ENCODE measurements at places on chromosomes 2 and 18.
A peak's percentile ranks its signal among the peaks of the same experiment; 100 is the strongest.

DNA sequence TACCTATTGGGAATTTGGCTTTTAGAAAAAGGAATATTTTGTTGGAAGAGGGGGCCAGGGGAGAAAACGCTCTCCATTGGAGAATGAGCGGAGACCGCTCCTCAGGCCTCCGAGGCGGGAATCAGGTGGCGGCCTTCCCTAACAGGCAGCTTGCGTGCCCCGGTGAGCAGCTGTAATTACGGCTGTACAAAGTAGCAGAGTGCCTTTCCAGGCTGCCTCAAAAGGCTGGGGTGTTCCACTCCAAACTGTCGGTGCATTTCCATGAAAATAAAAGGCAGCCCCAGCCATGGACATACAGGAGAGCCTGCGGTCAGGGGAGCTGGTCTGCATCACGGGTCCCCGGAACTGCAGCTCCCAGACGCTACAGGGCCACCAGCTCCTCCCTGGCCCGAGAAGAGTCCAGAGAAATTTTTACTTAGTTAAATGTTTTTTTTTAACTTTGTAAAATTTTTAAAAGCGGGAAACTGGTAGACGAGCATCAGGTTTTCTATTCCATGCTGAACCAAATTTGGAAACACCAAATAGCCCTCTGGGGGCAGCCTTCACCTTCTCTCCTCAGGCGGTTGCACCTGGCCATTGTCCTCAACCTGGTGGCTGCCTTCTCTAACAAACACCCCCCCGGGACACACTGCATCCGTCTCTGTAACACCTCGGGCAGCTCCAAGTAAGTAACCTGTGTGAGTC is 209.3 kb upstream of the SALL3 start:
- DNase-seq: no peak

DNA sequence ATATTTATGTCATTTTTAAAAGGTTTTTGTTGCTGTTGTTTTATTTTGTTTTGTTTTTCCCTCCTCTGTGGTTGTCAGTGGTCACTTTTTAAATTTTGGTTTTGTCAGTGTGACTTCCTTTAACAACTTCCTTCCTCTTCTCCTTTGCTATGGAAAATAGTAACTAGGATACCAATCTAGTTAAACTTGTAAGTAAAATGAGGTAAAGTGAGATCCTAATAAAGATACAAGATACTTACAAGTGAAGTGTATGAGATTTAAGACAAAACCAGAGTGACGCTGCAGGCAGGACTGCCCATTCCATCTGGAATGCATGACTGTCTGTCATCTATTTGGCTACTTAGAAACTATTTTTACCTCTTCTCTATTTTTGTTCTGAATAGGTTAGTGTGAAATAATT is 30.6 kb upstream of the CREB1 start:
- DNase-seq: no peak

- DNase-seq: no peak
Observed at GRCh38 chr18:28541276-28541930, 364.5 kb upstream of the CDH2 start.

DNA sequence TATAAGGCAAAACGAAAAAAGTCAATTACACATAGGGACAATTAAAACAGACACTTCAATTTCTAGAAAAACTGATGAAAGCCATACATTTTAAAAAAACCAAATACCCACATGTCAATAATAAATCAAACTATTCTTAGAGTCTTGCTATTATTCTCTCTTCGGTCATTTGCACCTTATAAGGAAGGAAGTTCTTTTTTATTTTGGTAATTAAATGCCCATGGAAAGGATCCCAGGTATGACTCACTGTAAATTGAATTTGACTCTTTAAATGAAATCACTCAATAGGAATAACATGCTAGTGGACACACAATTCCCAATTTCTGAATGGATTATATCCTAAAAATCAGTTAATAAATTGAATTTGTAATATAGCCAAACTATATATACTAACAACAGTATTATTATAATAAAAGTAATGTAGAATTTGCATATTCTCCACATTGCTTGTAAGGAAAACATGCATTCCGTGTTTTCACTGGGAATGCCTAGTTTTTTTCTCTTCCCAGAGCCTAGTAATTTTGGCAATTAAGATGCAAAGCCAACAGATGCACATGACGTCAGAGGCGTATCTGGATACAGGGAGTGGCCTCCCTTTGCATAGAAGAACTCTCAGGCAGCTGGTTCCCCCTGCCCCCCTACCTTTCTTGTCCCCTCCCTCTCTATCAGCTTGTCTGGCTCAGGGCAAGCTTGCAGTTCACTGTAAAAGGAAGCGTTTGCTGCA is 153.5 kb upstream of the PGAP1 start:
- no peak for DNase-seq

- DNase-seq: no peak
Observed at GRCh38 chr2:232488097-232488711, 570 bp upstream of the ECEL1 start.

GRCh38 chr2:231800493-231801091 is 14.3 kb downstream of the COPS7B start:
- DNase-seq: peak; percentile 9

DNA sequence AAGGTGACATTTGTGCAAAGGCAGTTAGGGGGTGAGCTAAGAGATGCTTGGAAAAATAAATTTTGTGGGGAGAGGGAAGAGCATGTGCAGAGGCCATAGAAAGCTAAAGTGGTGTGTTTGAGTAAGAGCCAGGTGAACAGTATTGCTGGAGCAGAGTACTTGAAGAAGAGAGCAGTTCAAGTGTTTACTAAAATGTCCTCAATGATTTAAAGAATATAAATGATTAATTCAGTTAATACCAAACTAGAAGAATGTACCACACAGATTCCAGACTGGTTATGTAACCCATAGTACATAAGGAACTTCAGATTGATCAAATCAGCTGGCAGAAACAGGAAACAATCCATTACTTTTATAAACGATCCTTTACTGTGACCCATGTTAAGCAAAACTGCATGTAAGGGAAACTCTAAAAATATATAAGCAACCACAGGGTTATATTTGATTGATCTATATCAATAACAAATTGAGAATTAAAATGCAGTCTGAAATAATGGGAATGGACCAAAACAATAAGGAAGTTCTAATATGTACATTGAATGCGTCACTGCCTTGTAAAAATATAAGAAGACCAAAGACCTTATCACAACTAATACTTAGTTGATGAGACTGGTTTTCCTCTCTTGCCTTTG is 76.9 kb downstream of the LDAH start:
- no peak for DNase-seq

DNA sequence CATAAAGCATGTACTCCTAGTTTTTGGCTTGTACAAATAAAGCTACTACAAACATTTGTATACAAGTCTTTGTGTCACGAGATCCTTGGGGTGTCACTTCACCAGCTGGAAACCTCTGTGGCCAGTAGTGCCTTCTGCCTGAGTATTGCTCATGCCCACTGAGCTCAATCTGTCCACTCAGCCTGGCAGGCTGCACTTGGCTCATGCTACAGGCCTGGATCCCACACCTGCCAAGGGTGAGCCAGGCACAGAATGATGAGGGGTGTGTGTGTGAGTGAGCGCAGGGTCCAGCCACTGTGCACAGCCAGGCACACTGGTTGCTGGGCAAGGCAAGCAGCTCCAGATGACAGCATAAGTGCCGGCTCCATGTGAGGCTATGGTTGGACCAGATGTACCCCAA is 13.1 kb downstream of the SRD5A2 start:
- no peak for DNase-seq

DNA sequence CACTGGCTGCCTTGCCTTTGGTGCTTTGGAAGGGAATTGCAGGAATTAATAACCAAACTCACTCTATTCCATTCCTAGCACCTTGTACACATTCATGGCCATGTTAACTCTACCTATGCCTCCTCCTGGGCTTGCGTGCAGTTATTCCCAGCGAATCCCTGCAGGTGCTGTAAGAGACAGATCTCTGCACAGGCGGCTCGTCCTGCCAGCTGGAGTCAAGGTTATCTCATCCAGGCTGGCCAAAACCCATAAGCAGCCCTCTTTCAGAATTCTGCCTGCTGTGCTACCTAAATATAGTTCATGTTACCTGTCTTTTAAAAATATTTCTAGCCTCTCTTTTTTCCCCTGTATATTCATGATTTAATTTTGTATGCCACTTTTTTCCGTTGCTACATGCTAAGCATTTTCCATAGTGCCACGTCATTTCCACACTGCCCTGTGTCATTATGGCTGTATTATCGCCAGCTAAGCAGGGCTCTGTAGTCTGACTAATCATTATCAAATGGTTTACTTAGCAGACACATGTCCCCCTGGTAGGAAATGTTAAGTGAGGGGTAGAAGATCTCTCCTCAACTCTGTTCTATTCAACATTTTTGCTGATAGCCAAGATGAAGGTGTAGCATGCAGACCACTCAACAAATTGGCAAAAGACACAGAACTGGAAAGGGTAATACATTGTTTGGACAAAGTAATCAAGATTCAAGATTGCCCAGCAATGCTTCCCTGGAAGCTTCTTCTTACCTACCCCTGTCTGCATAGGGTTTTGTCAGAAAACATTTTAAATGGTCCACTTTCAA is 79.7 kb upstream of the TAF1B start:
- DNase-seq: no peak

GRCh38 chr2:99679518-99679917 is 189.7 kb upstream of the REV1 start:
- DNase-seq: no peak

DNA sequence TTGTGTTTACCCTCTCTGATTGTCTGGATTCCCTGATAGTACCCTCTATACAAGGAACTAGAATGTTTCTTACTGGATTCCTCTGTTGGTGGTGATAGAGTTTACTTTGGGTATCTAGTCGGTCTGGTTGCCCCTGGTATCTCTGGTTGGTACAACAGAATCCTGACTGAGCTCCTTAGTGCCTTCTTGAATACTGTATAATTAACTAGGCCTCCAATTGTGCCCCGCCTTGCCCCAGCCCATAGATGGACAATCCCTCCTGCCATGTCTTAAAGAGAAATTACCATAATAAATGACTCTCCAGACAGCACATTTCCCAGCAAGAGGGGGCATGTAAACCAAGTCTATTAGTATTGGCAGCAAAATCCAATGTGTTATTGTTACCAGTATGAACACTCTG is 2.3 kb downstream of the SCN1A start:
- no peak for DNase-seq

- no peak for DNase-seq
Observed at GRCh38 chr2:152038441-152038958, 60.3 kb downstream of the CACNB4 start.

DNA sequence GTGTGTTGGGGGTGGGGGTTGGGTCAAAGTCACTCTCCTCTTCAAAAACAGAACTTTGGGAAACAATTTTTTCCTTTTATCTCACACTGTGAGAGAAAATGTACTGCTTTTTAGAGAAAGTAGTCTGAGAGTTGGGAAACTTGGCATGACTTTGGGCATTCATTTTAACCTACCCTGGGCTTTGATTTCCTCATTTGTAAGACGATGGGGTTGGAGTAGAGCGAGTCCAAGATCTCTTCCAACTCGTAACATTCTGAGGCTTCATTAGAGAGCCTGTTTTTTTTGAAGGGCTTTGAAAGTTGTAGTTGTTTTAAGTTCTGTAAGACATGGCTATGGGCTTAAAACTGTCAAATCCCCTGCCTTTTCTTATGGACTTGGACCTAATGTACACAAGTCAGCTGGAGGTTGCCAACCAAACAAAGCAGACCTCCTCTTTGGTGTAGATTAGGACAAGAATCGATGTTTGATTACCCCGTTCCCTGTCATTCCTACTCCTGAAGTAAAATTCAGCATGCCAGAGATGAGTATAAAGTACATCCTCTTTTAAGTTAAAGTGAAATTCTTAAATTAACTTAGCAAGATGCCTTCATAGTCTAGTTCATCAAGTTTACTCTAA is 8.4 kb downstream of the PHLPP1 start:
- DNase-seq: no peak

- no peak for DNase-seq
Observed at GRCh38 chr2:46286715-46287114, 10.5 kb upstream of the EPAS1 start.

GRCh38 chr18:23529604-23530003 is 26.3 kb downstream of the RMC1 start:
- DNase-seq: no peak

DNA sequence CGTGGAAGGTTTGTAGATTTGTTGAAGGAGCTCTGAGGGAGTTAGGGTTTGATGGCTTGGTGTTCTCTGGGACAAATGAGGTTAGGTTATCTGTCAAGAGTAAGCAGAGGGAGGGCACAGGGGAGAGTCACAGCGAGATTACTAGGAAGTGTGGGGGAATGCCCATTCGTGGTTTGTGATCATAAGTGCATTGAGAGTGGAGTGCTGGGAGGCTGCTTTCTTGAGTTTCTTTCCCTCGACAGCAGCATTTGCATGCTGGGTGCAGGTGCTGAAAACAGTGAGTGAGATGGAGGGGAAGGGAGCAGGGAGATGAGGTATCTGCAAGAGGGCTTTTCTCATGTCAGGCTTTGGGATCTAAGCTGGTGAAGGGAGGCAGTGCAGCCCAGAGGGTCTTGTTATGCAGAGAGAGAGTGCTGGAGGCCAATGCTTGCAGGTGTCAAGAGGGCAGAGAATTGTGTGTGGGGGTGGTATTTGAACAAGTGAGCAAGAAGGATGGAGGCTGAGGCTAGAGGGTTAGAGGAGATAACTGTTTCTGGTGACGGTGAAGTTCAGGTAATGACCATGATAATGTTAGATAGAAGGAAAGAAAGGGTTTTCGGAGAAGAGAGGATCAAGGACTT is 8.8 kb downstream of the RALB start:
- DNase-seq: no peak

- DNase-seq: no peak
Observed at GRCh38 chr2:164127971-164128527, 392.2 kb upstream of the FIGN start.

- no peak for DNase-seq
Observed at GRCh38 chr2:38462121-38462661, 85.1 kb upstream of the ATL2 start.
